Activated CD8-positive, alpha-beta memory T cell treated with anti-CD3 and anti-CD28 coated beads for 1 hour (primary cell): ENCODE measurements at places on chromosomes 7 and 10.

GRCh38 chr7:25643286-25643685 lies 415.0 kb upstream of the NPVF start:
- no peak for DNase-seq

- no peak for DNase-seq
These were observed 4.7 kb upstream of the TRIM8 start for GRCh38 chr10:102639537-102639936.

GRCh38 chr7:132023466-132023865 lies 467.0 kb upstream of the PODXL start:
- DNase-seq, result no peak

DNA sequence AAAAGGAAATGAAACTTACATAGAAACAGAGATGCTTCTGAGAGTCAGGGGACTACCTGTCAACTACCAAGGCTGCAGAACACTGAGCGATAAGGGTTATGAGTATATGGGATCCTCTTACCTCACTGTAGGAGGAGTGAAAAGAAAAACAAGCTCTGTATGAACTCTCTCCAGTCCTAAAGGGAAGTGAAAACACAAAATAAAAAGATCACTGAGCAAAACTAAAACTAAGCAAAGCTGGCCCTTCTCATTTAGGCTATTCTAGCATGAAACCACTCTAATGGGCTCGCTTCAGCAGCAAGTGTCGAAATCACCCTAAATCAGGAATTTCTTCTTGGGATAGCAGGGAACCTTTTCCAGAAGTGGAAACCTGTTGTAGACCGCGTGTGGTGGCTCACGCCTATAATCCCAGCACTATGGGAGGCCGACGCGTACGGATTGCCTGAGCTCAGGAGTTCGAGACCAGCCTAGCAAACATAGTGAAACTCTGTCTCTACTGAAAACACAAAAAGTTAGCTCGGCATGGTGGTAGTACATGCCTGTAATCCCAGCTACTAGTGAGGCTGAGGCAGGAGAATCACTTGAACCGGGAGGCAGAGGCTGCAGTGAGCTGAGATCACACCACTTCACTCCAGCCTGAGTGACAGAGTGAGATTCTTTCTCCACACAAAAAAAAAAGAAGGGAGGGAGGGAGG lies 27.0 kb downstream of the DCLRE1C start:
- no peak for DNase-seq

- no peak for DNase-seq
These were observed 446.4 kb upstream of the PFKP start for GRCh38 chr10:2620827-2621521.

DNA sequence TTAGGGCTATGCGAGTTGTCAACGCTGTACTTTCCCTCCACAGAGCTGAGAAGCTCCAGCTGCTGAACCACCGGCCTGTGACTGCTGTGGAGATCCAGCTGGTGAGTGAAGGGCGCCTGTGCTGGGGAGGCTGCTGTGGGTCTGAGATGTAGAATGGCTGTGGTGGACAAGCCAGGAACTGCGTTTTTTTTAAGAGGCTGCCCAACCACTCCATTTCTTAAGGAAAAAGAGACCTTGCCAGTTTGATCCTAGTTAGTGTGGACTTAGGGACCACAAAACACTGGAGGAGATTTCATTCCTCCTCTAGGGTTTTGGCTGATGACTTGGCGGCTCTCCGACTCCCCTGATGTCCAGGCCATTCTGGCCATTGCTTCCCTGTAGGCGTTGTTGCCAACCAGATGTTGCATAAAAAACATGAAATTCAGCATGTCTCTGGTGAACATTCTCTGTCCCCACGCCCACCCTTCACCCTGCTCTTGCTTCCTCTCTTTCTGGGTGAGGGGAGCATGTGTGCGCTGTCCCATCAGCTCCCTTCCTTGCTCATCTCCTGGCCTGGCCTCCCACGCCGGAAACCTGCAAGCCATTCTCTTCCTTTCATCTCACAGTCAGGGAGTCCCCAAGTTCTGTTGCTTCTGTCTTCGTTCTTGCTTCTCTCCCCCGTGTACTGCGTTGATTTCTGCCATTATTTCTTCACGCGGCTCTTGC lies 30.9 kb downstream of the CRCP start:
- DNase-seq, result no peak

GRCh38 chr10:17006631-17007417 lies 122.8 kb downstream of the CUBN start:
- no peak for DNase-seq

DNA sequence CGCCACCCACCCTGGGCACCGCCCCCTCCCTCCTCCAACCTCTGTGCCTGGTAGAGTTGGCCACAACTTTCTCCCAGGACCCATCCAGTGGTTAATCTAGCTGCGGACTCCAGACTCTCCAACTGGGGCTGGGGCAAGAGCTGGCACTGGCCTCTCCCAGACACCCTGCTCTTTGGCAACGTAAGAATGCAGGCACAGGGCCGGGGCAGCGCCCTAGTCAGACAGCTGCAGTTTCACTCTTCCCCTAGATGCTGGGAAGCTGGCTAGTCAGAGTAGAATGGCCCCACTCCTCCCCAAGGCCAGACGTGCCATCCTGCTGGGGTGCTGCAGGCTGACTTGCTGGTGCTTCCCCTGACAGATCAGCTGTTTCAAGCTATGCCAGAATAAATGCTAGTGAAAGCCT lies 22.1 kb downstream of the HSPA12A start:
- DNase-seq, result no peak

DNA sequence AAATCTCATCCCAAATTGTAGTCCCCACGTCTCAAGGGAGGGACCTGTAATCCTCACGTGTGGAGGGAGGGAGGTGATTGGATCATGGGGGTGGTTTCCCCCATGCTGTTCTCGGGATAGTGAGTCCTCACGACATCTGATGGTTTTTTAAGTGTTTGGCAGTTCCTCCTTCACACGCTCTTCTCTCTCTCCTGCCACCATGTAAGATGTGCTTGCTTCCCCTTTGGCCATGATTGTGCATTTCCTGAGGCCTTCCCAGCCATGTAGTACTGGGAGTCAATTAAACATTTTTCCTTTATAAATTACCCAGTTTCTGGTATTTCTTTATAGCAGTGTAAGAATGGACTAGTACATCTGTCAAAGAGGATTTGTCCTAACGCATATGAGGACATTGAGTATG lies 59.5 kb downstream of the RGS10 start:
- no peak for DNase-seq

- DNase-seq, result no peak
These were observed 32.8 kb downstream of the KIAA1549 start for GRCh38 chr7:138948403-138948802.

GRCh38 chr7:110153222-110153621 lies 937.7 kb upstream of the LRRN3 start:
- DNase-seq, result no peak

DNA sequence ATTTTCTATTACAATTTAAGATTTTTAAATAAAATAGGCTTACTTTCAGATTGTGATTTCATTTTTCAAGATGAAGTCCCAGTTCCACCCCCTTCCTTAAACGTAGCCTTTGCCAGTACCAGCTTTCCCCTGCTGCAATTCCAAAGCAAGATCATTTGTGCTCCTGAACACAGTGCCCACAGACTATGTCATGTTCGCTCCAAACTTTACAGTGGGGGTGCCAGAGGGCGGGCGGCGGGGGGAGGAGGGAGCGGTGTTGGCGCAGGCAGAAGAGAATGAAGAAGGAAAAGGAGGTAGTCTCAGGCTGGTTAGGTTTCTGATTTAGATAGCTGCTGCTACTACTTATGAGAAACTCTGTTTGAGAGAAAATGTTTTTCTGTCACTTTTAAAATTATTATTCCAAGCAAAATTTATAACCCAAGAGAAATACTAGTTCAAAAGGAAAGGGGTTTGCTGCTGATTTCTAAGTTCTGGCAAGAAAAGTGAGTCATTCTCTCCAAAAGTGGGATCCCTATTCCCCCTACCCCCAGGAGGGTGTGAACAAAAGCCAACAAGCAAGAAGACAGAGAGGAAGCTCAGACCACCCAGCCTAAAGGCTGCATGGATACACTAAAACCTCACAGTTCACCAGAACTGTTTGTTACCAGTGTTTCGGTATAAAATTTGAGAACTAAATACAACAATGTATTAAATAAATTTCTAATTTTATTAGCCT lies 109.6 kb downstream of the SRPK2 start:
- DNase-seq, result no peak

GRCh38 chr10:123560301-123561140 lies 105.6 kb upstream of the GPR26 start:
- DNase-seq, result no peak

GRCh38 chr7:46786221-46786954 lies 795.5 kb downstream of the TNS3 start:
- DNase-seq, result no peak

DNA sequence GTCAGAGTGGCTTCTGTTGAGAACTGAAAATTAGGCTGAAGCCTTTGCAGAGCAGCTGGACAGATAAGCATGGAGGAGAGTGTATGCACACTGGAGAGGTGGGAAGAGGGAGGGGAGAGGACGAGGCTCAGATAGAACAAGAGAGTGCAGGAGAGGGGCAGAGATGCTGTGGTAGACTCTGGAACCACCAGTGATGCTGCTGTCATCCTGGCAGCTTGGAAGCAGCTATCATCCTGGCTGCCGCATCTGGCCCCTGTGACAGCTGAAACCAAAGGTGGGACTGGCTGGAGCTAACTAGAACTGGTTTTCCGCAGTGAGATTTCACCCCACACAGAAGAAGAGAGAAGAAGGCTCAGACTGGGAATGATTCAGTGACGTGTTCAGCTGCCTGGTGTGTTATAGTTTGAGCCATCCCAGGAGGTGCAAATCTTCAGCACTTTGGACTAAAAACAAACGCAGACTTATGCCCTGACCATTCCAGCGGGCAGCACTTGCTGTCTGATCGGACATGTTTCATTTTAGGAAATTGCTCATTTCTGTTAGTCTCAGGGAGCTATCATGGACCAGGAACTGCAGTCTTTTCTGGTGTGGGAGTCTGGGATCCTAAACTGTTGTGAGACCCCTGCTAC lies 38.4 kb downstream of the EEPD1 start:
- no peak for DNase-seq

DNA sequence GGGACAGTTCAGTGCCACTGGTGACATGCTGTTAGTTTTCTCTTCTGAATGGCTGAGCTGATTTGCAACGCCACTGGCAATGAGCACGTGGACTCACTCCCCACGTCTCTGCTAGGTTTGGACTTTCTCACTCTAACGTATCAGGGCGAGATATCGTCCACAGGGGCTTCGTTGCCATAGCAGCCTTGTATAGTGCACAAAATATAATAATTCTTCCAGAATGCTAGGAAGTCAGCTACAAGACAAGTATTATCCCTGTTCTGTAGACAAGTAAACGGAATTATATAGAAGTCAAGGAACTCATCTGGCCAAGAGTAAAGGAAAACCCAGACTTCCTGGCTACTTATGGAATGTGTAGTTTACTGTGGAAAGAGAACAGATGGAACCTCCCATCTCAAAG lies 226.8 kb downstream of the ARHGAP21 start:
- no peak for DNase-seq

GRCh38 chr7:81624650-81625631 lies 144.9 kb downstream of the HGF start:
- no peak for DNase-seq

DNA sequence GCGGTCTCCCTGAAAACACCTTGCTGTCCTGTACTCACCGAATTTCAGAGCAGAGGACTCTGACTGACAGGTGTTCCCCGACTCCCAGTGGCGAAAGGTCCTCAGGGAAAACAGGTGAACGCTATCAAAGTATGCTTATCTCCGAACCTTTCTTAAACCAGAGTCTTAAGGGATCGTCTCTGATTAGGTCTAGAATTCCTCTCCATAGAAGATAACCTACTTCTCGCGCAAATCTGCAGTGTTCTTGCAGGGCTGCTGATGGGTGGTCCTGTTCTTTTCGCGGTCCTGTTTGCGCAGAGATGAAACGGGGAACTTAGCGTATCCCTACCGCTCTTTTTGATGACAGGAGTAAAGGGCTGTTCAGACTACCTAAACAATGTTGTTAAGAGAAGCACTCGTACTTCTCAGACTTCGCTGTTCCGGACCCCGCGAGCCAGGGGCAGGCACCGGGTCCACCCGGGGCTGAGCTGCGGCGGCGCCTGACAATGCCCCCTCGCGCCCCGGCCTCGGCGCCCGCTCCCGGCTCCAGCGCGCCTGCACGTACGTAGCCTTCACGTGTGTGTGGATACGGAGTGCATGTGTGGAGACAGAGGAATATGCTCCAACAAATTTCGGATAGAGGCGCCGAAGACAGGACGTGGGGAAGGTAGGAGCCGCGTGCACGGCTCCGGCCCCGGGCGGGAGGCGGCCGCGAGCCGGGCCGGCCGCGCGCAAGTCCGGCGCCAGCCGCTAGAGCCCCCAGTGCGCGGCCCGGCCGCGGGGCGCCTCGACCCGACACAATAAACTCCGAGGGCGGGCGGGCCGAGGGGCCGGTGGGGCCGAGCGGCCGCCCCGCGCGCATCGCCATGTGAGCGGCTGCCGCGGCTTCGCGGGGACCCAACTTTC lies 766 bp upstream of the ZMYND11 start:
- DNase-seq, result no peak

- DNase-seq, result no peak
These were observed 3.5 kb downstream of the NOS3 start for GRCh38 chr7:150994141-150994837.

GRCh38 chr10:124033887-124034218 lies 59.5 kb downstream of the CHST15 start:
- DNase-seq, result no peak

- DNase-seq, result no peak
These were observed 36.2 kb upstream of the EFCAB10 start for GRCh38 chr7:105617280-105618015.

- DNase-seq, result no peak
These were observed 5.8 kb downstream of the CDK6 start for GRCh38 chr7:92830532-92831110.

GRCh38 chr7:66205741-66206090 lies 582 bp downstream of the TPST1 start:
- DNase-seq, result no peak

DNA sequence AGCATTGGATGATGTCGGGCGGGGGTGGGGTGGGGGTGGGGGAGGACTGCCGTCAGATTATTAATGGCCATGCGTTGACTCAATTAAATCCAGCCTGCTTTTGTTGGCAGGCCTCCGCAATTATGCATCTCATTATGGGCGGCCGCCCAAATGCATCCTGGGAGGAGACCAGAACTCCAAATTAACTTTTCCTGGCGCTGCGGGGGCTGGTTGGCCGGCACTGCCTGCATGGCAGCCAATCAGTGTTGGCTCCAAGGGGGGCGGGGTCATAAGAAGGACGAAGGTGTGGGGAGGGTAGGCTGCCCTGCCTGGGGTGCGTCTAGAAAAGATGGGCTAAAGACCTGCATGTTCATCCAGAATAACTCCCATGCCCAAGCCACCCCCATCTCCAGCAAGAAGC lies 83.9 kb upstream of the PAX2 start:
- no peak for DNase-seq
